Activated B cell treated with CpG ODN at 0.5 μM for 24 hours (primary cell): ENCODE measurements at places on chromosomes 4 and X. TPM values are rescaled to one million over a fixed set of nuclear protein-coding genes. Genes with fewer than 3 reads are reported as not detected.

- H3K4me1 ChIP-seq, result peaks cover 53% of the 10 kb centered on the region
- no peak for DNase-seq
- no peak overlapping the region for H3K4me3 ChIP-seq
- no peak overlapping the region for H3K27ac ChIP-seq
- H3K27me3 ChIP-seq, result no peaks in the 10 kb centered on the region
Measured at GRCh38 chr4:14184265-14184664, 556.7 kb upstream of the BOD1L1 start.

DNA sequence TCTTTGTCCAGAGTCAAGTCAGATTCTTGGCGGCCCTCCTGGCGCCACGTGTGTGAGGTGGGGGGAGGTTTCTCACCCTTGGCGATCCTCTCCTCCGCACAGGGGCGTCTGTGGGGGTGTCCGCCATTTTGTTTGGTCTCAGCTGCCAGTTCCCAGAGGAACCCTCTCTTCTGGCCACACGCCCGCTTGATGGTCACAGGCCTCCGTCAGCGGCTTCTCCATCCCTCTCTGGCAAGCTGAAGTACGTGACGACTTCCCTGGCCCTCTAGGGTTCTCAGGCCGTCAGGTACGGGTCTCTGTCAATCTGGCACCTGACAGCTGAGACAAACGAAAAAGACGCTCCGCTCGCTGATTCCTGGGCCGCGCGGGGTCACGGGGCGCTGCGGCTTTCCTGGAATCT is 272.6 kb downstream of the TRIML1 start:
- H3K36me3 ChIP-seq, result no peaks in the 10 kb centered on the region
- no peak overlapping the region for H3K4me3 ChIP-seq
- H3K27ac ChIP-seq, result no peak overlapping the region

IL13RA1 gene
- 13.9 and 15.0 TPM in 2 replicates for total RNA-seq

FGF5 gene
- not detected in 2 replicates for total RNA-seq

- no peaks in the 10 kb centered on the region for H3K27me3 ChIP-seq
- no peak overlapping the region for H3K27ac ChIP-seq
- peaks cover 63% of the 10 kb centered on the region for H3K4me1 ChIP-seq
- H3K36me3 ChIP-seq, result peaks cover 42% of the 10 kb centered on the region
Measured at GRCh38 chr4:78818530-78819079, 42.5 kb downstream of the BMP2K start.

GRCh38 chrX:12981880-12982279 is 7.0 kb downstream of the TMSB4X start:
- DNase-seq, result no peak
- H3K27me3 ChIP-seq, result no peaks in the 10 kb centered on the region
- H3K36me3 ChIP-seq, result peaks cover 14% of the 10 kb centered on the region

FOXP3 gene
- total RNA-seq, result 0.12 and 0.29 TPM in 2 replicates

LNX1 gene
- not detected in 2 replicates for total RNA-seq
